Neuronal stem cell (in vitro differentiated cells): ENCODE measurements at places on chromosomes 2 and 18.

DNA sequence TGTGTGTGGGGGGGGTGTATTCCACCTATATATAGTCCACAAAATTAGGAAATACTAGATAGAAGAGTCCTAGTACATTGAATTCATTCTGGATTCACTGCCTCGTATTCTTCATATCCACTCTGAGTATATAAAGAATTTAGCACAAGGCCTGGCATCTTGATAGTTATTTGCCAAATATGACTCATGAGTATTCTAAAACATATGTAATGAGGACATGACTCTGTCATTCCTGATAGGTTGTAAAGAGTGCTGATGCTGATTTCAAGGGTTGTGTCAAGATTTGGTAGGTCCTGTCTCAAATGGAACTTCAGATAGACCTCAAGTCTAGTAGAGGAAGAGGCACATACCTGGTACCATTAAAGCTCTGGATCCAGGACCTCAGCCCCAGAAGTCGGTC, 173.4 kb upstream of the BOD1L2 start:
- no peaks in the 10 kb centered on the region for H3K36me3 ChIP-seq
- no peaks in the 10 kb centered on the region for H3K4me1 ChIP-seq
- DNase-seq, result no peak
- no peak overlapping the region for H3K4me3 ChIP-seq
- no peak overlapping the region for H3K27ac ChIP-seq
- H3K27me3 ChIP-seq, result no peaks in the 10 kb centered on the region

DNA sequence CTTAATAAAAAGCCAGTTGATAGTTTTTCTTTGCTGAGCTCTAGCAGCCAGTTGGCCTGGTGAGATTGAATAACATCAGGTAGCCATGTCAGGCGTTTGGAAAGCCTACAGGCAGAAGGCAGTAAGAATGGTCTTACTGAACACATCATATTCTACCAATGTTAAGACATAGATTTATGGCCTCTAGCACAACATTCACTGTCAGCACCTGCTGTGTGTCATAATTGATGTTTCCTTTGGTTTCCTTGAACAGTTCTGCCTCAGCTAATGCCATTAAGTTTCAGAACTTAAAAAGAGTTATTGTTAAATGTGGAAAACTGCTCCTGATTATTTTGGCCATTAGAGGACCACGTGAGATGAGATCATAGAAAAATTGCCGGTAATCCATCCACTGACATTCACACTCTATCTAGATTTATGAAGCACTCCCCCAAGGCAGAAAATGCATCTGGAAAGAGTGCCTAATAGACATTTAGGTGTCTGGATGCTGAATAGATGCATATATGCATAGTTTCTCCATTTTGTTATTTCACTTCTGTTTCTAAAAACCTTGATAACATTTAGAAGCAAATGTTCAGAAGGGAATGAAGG, 434.7 kb downstream of the PTPRM start:
- H3K27ac ChIP-seq, result no peak overlapping the region
- no peaks in the 10 kb centered on the region for H3K36me3 ChIP-seq
- no peak overlapping the region for H3K4me3 ChIP-seq
- DNase-seq, result no peak

GRCh38 chr18:36516726-36517125, 219.2 kb downstream of the FHOD3 start:
- no peak for DNase-seq
- H3K27ac ChIP-seq, result no peak overlapping the region
- peaks cover 3% of the 10 kb centered on the region for H3K4me1 ChIP-seq

- H3K4me1 ChIP-seq, result no peaks in the 10 kb centered on the region
- no peaks in the 10 kb centered on the region for H3K27me3 ChIP-seq
Measured at GRCh38 chr2:64998658-64999061, 9.5 kb downstream of the SLC1A4 start.

DNA sequence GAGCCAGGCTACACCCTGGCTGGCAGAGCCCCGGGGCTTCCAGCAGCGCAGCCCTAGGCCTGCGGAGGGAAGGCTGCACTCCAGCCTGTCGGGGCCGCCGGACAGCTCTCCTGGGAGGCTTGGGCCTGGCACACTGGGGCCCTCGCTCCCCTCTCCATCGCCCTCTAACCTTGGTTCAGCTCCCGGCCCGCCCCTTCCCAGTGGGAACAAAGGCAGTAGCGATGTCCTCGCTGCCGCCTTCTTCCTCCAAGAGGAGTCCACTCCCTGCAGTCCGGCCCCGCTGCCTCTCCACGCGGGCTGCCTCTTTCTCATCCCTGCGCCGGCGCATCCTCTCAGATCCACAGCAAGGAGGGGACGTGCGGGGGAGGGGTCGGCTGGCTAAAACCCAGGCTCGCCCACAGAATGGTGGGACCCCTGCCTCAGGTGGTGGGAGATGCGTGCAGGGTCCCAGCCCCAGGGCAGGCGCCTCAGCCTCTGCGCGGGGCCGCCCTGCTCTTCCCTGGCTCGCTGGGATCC, 138.1 kb downstream of the TWIST2 start:
- no peak for DNase-seq
- H3K27ac ChIP-seq, result no peak overlapping the region
- peaks cover 12% of the 10 kb centered on the region for H3K4me1 ChIP-seq
- H3K4me3 ChIP-seq, result no peak overlapping the region
- peaks cover 8% of the 10 kb centered on the region for H3K27me3 ChIP-seq
- no peaks in the 10 kb centered on the region for H3K36me3 ChIP-seq

DNA sequence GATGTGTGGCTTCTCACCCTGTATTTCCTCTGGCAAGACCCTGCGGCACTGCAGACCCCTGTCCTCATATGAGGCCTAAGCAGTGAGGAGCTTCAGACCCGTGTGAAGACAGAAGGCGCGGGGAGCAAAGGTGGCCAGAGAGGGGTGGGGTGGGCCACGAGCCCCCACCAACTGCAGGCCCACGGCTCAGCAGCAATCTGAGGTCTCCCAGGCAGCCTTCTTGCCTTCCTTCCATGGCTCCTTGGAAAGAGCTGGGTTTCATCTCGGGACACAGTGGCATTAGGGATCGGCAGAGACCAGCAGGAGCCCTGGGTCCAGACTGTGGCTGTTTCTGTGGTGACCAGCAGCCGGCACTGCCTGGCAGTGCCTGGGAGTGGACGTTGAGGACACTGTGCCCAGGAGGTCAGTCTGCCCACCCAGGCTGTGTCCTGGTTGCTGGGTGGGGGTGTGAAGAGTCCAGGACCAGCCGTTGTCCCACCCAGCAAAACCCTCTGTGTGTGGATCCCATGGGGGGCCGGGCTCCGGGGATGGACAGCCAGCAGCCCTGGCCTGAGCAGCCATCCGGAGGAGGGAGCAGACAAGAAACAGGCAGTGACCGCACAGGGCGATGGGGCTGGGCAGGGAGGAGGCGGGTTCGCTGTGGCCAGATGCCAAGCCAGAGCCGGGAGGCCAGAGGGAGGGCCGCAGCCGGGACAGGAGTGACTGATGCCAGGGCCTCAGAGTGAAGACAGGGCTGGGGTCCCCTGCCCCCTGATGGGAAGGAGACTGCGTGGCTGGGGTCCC, 73.8 kb downstream of the RRM2 start:
- peaks cover 2% of the 10 kb centered on the region for H3K36me3 ChIP-seq
- DNase-seq, result no peak
- no peaks in the 10 kb centered on the region for H3K27me3 ChIP-seq
- H3K27ac ChIP-seq, result no peak overlapping the region
- no peak overlapping the region for H3K4me3 ChIP-seq

GRCh38 chr18:12595571-12596255, 62.2 kb downstream of the SPIRE1 start:
- no peaks in the 10 kb centered on the region for H3K27me3 ChIP-seq
- no peak for DNase-seq
- no peaks in the 10 kb centered on the region for H3K36me3 ChIP-seq
- peaks cover 4% of the 10 kb centered on the region for H3K4me1 ChIP-seq
- no peak overlapping the region for H3K4me3 ChIP-seq

- no peak overlapping the region for H3K27ac ChIP-seq
- H3K27me3 ChIP-seq, result no peaks in the 10 kb centered on the region
- no peak overlapping the region for H3K4me3 ChIP-seq
- no peak for DNase-seq
Measured at GRCh38 chr2:24652265-24653182, 140.7 kb downstream of the PTRHD1 start.

DNA sequence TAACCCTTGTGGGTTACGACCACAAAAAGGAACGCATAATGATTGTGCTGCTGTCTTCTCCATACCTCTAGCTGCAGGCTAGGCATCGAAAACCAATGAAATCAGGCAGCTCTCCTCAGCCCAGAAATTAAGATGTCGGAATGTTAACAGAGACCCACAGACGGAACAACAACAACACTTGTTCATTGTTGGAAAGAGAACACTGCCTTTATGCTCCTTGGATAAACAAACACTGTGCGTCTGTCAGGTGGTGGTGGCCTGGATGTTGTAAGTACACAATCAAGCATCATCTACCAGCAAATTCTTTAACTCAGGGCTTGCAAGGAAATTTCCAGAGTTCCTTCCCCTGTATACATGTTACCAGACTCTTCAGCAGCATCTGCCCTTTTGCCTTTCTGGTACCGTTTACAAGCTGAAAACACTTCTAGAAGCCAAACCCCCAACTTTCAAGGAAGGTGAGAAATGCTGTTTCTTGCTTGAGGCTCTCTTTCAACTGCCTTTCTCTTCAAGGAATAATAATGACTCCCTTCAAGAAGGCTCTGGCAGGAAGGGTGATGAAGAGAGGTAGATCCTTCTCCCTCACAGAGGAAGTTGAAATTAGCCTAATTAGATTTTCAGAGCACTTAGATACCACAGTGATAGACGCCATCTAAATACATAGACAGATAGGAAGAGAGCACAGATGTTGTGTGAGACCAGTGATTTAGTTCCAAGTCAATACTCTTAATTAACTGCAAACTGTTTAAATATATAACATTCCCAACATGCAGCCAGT, 332.7 kb downstream of the ZNF521 start:
- no peak overlapping the region for H3K4me3 ChIP-seq
- H3K4me1 ChIP-seq, result peaks cover 8% of the 10 kb centered on the region
- H3K27ac ChIP-seq, result no peak overlapping the region
- H3K27me3 ChIP-seq, result no peaks in the 10 kb centered on the region
- DNase-seq, result no peak
- no peaks in the 10 kb centered on the region for H3K36me3 ChIP-seq
